ENCODE measurements at places on chromosomes 6 and 20. TPM values are rescaled to one million over a fixed set of nuclear protein-coding genes. Genes with fewer than 3 reads are reported as not detected.

DNA sequence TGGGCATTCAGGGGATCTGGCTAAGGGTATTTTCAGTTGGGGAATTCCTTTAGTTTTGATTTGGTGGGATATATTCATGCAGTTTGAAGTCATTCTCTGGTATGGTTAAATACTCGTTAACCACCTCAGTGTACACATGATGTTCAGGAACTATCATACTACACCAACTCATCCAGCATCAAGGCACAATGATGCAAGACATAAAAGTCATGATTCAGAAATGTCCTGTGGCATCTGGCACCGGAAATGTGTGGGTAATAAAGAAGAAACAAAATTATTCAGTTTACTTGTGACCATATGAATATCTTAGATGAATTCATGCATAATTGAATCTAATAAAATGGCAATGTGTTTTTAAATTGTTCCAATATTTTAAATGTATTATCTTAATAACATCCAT, 129.0 kb upstream of the BMP5 start:
- no peak for DNase-seq

TREM1 gene
- not detected for total RNA-seq

HTR1B gene
- total RNA-seq: 64.4 TPM

GRCh38 chr6:129451187-129451586, 258.8 kb downstream of the ARHGAP18 start:
- no peak for DNase-seq

- no peak for DNase-seq
Measured at GRCh38 chr20:2397595-2398145, 17.0 kb downstream of the TGM6 start.

DNA sequence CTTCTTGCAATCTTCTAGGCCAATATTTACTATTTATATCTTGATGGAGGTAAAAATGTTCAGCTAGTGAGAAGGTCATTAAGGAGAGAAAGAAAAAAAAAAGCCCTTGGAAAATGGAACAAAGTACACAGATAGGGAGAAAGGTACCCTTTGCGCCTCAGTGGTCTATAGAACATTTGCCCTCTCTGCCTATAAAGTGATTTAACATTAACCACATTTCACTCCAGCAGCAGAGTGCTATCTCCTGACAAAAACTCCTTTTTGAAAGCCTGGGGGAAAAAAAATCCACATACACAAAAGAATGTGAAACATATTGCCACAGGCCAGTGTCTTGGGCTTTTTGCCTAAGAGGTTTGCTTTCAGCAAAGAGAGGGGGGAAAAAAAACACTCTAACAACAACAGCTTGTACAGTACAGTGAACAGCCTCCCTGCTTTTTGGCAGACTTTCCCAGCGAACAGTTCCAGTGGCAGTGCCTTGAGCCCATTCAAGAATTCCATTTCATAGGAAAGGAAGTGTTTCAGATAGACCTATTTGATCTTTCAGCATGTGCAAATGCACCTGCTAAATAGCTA, 695 bp downstream of the ARHGAP18 start:
- DNase-seq: no peak

PDE10A gene
- 9.8 TPM for total RNA-seq

BCAS4 gene
- 1.6 TPM for total RNA-seq

- no peak for DNase-seq
Measured at GRCh38 chr6:154509421-154510143, 903 bp downstream of the CNKSR3 start.

- DNase-seq: no peak
Measured at GRCh38 chr20:33679758-33680485, 5.7 kb upstream of the NECAB3 start.

RNF182 gene
- 0.25 TPM for total RNA-seq

DNA sequence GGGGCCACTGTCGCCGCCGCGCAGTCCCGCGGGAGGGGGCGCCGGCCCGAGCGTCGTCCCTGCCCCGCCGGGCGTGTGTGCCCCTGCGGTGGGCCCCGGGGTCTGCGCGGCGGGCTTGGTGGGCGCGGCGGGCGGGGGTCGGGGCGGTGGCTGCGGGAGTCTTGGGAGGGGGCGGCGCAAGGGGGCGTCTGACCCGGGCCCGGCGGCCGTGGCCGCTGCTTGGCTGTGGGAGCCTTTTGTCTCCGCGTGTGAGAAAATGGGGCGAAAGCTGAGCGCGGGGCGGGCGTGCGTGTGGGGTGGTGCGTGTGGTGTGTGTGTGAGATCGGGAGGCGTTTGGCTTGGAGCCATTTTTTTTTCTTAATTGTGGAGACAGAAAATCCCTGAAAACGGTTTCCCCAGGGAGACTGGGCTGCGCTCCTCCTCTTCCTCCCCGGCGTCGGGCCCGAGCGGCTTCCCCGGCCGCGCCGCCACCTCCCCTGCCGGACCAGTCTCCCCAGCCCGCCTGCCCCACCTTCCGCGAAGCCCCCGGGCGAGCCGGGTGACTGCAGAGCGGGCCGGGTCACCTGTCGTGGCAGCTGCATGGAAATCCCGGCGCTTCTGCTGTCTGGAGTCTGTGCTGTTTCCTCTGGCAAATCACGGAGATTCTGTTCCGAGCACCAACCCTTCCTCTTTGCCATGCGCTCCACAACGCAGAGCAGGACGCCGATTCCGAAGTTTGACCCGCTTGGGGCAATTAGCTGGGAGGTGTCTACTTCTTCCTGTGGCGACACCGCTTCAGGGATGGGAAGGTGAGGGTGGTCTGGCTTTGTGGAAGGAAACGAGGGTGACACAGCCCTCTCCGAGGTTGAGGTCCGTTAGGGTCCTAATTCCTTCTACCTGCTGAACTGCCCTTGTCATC, 64.4 kb downstream of the GTF2H5 start:
- DNase-seq: no peak

Data from pulmonary artery endothelial cell (primary cell).